ENCODE measurements at places on chromosomes 4 and X.

DNA sequence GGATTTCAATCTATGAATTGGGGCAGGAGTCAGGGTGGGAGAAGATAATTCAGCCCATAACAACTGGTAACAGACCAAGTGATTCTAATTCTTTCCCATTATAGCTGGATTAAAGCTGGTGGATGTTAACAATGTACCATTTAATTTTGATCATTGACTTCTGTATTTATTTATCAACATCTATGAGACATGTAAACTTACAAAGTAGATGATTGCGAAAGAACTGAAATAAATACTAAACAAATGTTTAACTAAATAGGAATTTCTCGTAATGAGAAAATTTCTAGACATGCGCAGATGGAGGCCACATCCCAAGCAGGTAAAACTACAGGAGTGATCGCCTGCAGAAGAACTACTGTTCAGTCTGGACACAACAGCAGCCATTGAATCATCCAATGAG, 107.1 kb downstream of the NR3C2 start:
- DNase-seq, result no peak

- DNase-seq, result no peak
Observed at GRCh38 chr4:155887847-155888570, 15.5 kb upstream of the TDO2 start.

GRCh38 chr4:62210486-62210885, 1010.4 kb downstream of the ADGRL3 start:
- DNase-seq, result no peak

DNA sequence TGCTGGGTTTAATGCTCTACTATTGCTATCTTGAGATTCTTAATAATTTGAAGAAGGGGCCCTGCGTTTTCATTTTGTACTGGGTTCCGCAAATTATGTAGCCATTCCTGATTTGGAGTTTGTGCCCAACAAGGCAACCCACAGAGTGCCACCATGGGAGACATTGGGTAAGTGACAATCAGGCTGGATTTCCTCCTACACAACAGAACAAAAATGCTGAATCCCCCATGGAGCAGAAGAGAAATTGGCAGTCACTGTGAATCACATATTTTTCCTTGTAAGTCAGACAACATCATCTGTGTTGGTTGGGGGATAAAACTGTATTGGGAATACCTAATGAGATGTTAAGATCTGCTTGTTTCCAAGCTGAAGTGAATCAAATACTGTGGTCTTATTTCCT, 80.9 kb downstream of the CNGA2 start:
- DNase-seq, result no peak

DNA sequence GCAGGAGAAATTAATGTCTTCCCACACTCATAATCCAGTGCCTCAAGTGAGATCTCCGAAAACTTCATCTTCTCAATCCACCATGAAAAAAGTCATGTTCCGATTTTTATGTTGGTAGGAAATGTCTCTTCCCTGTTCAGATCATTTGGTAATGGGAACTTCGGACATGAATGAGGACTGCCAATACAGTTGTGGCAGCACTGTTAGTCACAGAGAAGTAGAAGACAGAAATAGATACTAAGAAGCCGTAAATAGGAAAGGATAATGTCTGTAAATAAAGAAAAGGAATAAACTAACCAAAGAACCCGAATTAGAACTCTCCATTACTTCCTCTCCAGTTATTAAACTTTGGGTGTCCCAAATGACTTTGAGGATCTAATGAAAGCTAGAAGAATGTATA, 69.6 kb downstream of the DDX60L start:
- DNase-seq, result no peak

DNA sequence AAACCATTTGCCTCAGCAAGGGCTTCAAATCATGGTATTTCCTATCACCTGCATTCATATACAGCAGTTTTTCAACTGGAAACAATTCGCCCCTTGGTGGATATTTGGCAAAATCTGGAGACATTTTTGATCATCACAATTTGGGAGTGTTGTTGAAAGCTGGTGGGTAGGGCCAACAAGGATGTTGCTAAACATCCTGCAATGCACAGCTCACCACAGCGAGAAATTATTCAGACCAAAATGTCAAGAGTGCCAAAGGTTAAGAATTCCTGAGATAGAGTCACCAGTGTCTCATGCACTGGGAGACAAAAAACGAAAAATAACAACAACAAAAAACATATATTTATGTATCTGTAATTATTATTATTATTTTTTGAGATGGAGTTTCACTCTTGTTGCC, 435.2 kb upstream of the CTSO start:
- DNase-seq, result no peak

DNA sequence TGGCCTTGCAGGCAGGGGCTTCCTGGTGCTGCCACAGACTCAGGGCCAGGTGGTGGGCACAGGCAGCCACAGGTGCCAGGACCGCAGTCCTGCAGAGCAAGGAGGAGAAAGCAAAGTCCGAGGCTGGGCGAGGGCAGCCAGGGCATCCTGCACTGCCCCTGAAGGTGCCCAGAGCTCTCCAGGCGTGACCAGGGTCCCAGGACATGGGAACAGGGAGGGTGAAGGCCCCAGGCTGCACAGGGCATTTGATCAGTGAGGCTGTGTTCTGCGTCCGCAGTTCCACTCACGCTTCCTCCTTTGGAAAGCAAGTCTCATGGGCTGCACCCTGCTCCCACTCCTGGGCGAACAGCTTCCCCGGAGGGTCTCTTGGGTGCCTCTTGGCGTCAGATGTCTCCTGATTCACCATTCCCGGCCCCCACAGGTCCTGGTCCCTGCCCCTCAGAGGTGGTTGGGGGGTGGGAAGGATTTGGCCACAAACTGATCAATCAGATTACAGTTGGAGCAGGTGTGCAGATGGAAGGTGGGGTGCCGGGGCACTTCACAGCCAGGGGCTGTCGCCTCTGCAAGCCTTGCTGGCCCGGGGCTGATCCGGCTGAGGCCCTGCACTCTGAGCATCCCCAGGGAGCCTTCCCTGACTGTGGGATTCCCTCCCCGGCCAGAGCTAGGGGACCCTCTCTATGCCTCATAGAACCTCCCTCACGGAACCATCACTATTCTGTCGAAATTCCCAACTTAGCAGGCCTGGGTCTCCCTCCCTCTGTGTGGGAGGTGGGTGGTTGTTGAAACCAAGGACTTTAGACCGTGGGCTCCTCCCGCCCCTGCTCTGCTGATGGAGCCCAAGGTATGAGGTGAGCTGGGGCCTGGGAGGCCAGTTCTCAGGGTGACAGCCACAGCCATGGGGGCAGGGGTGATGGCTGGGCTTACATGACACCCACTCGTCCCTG, 3.3 kb downstream of the SH3TC1 start:
- DNase-seq, result no peak

GRCh38 chr4:74547042-74547441, 102.1 kb downstream of the AREG start:
- DNase-seq, result no peak

DNA sequence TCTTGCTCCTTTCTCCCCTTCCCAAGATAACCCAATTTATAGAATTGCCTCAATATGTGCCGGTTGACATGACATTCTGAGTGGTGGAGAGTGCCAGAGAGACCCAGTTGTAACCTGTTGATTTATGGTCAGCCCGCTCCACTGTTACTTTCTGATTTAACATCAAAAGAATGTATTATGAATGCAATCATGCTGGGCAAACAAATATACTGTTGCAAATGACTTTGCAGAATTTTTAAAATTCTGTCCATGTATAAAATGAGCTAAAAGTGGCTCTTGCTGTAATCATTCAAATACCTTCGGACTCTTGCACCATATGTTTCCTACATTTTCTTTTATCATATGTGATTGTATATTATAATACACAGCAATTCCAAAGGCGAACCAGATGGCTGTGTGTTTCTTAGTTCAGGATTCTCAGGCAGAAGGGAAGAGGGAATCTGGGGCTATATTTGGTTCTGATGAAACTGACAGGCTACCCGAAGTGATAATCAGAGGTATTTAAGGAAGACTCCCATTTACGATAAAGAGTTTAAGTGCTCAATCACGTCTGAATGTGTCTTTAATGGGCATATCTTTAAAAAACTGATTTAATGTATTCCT, 131.7 kb downstream of the CLCN4 start:
- no peak for DNase-seq

DNA sequence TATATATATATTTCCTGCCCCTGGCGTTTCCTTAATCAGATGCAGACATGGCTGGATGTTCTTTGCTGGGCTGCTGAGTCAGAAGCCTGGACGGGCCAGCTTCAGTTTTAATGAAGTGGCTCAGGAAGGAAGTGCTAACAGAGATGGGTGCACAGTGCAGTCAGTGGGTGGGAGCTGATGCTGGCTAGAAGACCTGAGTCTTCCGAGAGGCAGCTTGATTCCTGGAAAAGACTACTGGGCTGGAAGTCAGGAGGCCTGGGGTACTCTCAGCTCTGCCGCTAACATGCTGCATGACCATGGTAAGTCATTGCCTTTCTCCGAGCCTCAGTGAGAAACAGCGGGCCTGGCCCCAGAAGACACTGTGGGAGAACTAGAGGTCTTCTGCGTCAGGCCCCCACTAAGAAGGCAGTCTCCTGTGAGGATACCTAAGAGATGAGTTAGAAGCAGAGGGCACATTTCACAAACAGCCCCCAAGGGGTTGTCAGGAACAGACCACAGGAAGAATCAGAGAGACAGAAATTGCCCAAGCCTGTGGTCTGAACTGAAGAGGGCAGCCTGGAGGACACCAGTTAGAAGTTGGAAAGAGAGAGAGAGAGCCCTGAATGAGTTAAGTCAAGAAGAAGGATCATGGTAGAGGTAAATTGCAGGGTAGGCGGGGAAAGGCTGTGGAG, 8.3 kb upstream of the CD40LG start:
- DNase-seq, result no peak

GRCh38 chr4:113179091-113179490, 129.6 kb downstream of the ANK2 start:
- no peak for DNase-seq

- DNase-seq, result no peak
Observed at GRCh38 chr4:74627504-74627903, 166.8 kb downstream of the BTC start.

DNA sequence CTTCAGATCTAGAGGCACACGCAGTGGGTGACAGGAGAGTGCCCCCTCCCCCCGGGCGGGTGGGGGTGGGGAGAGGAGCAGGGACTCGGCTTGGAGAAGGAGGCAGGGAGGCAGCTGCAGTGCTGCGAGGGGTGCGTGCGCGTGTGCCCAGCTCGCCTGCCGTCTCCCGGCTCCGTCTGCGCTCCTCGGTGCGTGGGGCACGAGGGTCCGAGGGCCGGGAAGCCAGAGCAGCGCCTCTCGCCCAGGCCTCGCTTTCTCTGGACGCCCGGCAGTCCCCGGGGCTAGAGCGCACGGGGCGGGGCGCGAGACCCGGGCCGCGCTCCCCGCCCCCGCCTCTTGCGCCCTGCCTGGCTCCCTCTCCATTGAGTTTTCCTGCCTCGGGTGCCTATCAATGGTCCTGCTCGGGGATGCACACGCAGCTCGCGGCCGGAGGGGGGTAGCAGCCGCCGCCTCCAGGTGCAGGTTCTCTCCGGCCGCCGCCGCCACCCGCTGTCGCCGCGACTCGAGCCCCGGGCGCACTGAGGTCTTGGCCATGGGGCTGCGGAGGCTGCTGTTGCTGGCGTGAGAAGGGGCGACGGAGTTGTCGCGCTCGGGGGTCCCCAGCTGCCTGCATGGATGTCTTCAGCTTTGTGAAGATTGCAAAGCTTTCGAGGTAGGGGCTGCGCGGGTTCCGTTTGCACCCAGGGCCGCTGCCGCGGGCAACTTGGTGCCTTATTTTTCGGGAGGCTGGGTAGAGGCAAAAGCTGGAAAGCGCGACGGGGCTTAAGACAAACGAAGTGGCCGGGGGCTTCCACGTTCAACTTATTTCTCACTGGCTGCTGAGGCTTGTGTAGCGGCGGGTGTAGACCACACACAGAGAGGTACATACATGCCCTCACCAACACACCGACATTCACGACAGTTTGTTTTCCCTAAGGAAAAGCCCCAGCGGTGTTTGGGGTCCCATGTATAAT, at the start of gene FRMPD4:
FRMPD4 (plus strand) TSS at position 113 of the 953 bp plus-strand sequence; CDS start at position 612, 499 bp downstream.
- DNase-seq, result no peak

DNA sequence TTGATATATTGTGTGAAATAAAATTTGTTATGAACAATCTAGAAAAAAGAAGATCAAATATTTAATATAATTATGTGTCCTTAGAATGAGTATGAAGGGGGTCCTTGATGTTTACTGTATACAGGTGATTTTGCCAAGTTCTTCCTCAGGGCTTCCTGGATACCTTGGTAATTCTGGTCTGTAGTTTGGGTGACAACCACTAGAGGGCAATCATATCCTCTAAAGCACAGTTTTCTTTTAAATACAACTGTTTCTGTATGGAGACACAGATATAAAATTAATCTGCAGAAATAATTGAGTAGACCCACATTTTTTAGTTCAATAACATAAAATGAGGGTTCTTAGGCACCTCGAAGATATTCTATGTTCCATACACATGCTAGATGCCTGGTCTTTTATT, 157.7 kb downstream of the SPANXN1 start:
- DNase-seq, result peak; percentile 51

DNA sequence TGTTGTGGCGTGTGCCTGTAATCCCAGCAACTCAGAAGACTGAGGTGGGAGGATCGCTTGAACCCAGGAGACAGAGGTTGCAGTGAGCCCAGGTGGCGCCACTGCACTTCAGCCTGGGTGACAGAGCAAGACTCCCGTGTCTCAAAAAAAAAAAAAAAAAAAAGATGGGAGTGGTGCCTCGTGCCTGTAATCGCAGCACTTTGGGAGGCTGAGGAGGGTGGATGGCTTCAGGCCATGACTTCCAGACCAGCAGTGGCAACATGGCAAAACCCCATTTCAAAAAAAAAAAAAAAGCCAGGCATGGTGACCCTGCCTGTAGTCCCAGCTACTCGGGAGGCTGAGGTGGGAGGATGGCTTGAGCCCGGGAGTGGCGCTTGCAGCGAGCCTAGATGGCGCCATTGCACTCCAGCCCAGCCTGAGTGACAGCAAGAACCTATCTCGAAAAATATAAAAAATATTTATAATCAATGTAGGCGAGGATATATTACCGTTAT, 27.0 kb downstream of the EIF2S3 start:
- peak; percentile 90 for DNase-seq

- no peak for DNase-seq
Observed at GRCh38 chr4:88187766-88188165, 29.3 kb upstream of the ABCG2 start.

GRCh38 chr4:31617667-31618066, 897.5 kb downstream of the PCDH7 start:
- no peak for DNase-seq

- no peak for DNase-seq
Observed at GRCh38 chr4:126526335-126526734, 1106.4 kb upstream of the INTU start.

DNA sequence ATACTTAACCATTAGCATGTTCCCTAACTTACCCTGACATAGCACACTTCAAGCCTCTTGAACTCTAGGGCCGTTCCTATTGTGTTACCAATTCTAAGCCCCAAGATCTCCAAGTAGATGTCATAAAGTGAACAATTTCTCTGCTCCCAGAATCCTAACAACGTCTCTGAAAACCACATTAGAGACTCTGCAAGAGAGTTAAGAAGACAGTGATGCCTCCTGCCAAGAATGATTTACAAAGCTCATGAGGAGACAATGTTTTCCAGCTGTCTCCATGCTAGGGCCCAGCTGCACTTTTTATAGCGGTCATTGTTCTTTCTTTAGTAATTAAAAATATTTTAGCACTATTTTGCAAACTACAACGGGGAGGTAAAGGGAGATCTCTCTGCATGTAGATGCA, 358.4 kb downstream of the PPP3CA start:
- DNase-seq, result no peak

Data from KBM-7 (cell line).